ENCODE measurements at places on chromosomes 4 and X. TPM values are rescaled to one million over a fixed set of nuclear protein-coding genes. Genes with fewer than 3 reads are reported as not detected.

The SHROOM2 gene
- total RNA-seq: 2.0 TPM

The DCX gene
- not detected for total RNA-seq

The MAGEA6 gene
- total RNA-seq: not detected

The CPE gene
- total RNA-seq: 395 TPM

The MEPE gene
- not detected for total RNA-seq

The PPP1R3F gene
- 14.8 TPM for total RNA-seq

DNA sequence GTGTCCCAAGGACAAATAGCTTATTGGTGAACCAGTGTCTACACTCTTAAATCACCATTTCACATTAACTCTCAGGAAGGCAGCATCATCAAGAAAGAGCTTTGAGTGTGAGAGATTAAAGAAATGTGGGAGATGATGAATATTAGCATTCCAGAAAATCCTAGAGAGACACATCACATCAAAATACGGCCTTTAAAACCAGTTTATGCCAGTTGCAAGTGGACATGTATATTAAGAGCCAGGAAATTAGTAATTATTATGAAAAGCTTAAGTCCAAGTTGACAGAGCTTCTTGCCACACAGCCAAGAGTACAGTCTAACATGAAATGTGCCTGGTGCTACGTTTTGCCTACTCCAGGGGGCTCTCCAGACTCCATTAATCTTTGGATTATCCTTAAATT lies 503.0 kb upstream of the BOD1L1 start:
- H3K27ac ChIP-seq: no peak overlapping the region
- H3K36me3 ChIP-seq: no peaks in the 10 kb centered on the region
- no peaks in the 10 kb centered on the region for H3K4me1 ChIP-seq
- H3K27me3 ChIP-seq: no peaks in the 10 kb centered on the region
- H3K4me3 ChIP-seq: no peak overlapping the region

DNA sequence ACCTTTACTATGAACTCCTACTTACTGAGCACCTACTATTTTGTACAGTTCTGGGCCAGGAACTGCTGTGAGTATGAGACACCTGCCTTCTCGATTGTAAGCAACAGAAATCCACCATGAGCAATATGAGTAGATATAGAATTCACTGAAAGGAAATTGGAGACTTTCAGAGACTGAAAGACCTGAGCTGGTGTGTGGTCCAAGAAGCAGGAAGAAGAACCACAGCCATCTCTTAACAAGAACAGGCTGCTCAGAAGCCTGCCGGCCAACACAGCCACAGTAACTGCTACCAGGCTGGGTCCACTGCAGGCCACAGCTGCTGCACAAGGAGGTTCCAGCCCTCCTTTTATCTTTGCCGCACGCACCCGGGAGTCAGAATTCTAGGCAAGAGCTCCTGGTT lies 10.8 kb upstream of the ACSL1 start:
- no peak overlapping the region for H3K4me3 ChIP-seq
- no peaks in the 10 kb centered on the region for H3K4me1 ChIP-seq
- DNase-seq: no peak
- no peak overlapping the region for H3K27ac ChIP-seq
- H3K27me3 ChIP-seq: no peaks in the 10 kb centered on the region
- H3K36me3 ChIP-seq: no peaks in the 10 kb centered on the region

DNA sequence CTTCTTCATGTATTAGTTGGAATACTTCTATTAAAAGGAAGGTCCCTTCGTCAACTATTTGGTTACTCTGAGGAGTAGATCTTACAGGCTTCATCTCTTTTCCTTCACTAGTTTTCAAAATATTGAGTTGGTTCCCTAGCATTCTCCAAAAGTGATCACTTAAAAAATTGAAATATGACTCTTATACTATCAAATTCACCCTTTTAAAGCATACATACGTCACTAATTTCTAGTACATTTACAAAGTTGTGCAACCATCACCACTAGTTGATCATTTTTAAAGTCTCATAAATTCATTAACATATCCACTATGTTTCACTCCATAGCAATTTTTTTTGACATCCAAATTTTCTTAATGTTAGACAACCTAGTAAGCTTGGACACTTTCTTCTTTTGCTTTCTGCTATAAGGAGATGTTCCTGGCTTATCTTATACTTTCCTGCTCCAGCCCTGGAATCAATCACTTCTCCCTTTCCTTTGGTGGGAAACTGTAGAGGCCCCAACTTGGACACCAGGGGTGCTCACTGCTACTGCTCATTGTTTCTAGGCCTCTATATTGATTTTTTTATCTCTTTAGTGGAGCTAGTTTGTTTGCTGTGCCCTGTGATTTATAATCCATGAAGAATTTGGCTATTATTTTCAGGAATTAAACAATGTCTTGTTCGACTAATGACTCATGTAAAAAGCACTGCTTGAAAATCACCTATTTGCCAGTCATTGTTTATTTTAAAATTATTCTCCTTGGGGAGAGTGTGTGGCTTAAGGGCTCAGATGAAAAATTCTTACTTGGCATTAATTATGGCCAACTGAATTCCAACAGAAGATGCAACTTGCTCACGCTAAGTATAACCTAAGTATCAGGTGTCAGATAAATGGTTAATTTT lies 4.0 kb upstream of the ZFX start:
- peaks cover 2% of the 10 kb centered on the region for H3K4me1 ChIP-seq
- DNase-seq: no peak
- H3K4me3 ChIP-seq: no peak overlapping the region
- H3K27ac ChIP-seq: peak overlapping the region; percentile 61

DNA sequence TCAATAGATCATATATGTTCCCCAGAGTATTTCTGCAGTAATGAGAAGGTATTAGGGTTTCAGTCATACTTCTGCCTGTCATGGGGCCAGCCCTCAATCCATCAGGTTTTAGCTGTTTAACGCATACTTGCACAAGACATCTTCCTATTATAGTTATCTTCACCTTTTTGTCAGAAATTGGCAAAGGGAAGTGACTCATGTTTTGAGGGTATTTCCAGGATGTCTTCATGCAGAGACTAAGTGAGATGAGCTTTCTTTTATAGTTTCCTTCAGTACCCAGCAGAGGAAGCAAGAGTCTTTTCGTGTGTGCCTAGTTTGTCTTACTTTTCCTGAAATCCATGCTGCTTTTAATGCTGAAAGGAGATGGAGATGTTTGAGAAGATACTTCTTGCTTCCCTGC lies 9.5 kb downstream of the CSTF2 start:
- DNase-seq: no peak
- H3K4me3 ChIP-seq: no peak overlapping the region
- peaks cover 6% of the 10 kb centered on the region for H3K36me3 ChIP-seq
- no peaks in the 10 kb centered on the region for H3K27me3 ChIP-seq
- no peaks in the 10 kb centered on the region for H3K4me1 ChIP-seq

DNA sequence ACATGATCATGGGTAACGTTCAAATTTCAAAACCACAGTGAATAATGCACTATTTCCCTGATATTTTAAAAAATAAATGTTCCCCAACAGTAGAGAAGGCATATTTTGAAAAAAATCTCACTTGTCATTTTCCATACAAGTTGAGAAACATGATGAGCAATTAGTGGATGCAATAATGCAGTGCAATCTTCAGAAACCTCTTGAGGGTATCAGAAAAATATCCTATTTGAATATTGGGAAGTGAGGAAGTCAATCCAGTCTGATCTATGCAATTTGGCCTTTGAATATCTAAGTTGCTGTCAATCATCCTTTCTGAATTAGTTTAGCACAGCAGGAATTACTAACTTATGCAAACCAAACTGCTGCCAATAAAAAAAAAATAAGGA lies 776.8 kb downstream of the PCDH18 start:
- H3K4me1 ChIP-seq: peaks cover 7% of the 10 kb centered on the region
- H3K27me3 ChIP-seq: no peaks in the 10 kb centered on the region
- no peak for DNase-seq

GRCh38 chrX:80807992-80808735 lies 1.5 kb downstream of the BRWD3 start:
- DNase-seq: peak; percentile 37
- H3K4me3 ChIP-seq: peak overlapping the region; percentile 87
- no peaks in the 10 kb centered on the region for H3K36me3 ChIP-seq
- H3K27me3 ChIP-seq: no peaks in the 10 kb centered on the region
- no peaks in the 10 kb centered on the region for H3K4me1 ChIP-seq

- no peaks in the 10 kb centered on the region for H3K27me3 ChIP-seq
- H3K4me3 ChIP-seq: peak overlapping the region; percentile 87
- peaks cover 23% of the 10 kb centered on the region for H3K4me1 ChIP-seq
- peaks cover 28% of the 10 kb centered on the region for H3K36me3 ChIP-seq
Observed at GRCh38 chrX:54808109-54808604, 612 bp downstream of the MAGED2 start.

DNA sequence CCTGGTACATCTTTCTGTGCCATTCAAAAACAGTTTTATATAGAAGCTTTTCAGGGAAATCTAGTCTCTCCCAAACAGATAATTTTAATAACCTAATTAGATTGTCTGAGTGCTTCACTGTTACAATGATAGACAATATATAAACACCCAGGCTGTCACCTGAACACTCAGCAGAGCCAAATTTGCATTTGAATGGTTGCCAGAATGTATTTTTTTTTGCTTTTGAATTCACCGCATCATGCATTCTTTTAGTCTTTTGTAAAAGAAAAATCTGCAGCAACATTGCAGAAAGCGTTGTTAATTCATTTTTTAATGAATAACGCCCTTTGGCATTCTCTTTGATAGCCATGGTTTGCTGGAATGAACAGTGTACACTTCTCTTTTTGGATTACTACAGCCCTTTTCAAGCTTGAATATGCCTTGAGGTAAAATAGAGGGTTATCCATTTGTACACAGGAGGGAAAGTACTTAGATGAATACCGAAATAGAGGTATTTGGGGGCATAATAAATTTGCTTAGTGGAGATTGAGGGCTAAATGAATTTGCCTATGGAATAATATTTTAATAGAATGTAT lies 175.0 kb upstream of the EPHA5 start:
- H3K4me1 ChIP-seq: no peaks in the 10 kb centered on the region
- H3K4me3 ChIP-seq: no peak overlapping the region
- no peaks in the 10 kb centered on the region for H3K27me3 ChIP-seq
- no peak for DNase-seq
- no peak overlapping the region for H3K27ac ChIP-seq
- no peaks in the 10 kb centered on the region for H3K36me3 ChIP-seq

DNA sequence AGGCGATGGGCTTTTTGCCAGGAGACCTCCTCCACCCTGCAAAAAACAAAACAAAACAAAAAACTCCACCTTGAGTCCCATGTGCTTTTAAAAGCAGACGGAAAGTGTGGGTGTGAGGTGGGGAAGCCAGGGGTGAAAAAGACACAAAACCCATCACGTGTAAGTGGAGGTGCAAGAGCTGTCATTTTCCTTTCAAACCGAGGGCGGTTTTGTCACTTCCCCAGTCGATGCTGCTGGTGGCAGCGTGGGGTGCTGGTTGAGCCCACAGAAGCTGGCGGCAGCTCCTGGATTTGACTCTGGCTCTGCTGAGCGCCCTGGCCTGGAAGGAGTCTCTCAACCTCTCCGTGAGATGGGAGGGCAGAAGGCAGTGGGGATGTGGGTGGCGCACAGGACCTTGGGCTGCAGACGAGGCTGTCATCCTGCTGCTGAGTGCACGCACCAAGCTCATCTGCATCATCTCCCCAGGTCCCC lies 110.0 kb downstream of the PSAPL1 start:
- DNase-seq: no peak
- H3K27me3 ChIP-seq: no peaks in the 10 kb centered on the region
- peaks cover 13% of the 10 kb centered on the region for H3K4me1 ChIP-seq
- H3K27ac ChIP-seq: no peak overlapping the region

DNA sequence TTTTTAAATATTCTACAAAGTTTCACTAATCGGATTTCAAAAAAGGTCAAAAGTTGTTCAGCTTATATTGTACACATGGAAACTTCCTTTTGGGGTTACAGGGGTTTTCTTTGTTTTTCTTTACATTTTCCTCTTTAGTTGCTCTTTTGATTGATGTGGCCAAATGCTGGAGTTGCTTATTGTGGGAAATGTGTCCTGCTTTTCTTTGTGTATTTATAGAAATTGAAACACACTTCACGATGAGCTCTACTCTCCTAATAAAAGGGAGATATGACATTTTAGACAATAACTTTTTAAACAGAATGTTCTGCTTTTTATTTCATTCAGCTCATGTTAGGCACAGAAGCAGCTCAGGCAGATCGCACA lies 50.7 kb upstream of the SPRY1 start:
- DNase-seq: no peak
- no peaks in the 10 kb centered on the region for H3K36me3 ChIP-seq
- no peaks in the 10 kb centered on the region for H3K4me1 ChIP-seq

DNA sequence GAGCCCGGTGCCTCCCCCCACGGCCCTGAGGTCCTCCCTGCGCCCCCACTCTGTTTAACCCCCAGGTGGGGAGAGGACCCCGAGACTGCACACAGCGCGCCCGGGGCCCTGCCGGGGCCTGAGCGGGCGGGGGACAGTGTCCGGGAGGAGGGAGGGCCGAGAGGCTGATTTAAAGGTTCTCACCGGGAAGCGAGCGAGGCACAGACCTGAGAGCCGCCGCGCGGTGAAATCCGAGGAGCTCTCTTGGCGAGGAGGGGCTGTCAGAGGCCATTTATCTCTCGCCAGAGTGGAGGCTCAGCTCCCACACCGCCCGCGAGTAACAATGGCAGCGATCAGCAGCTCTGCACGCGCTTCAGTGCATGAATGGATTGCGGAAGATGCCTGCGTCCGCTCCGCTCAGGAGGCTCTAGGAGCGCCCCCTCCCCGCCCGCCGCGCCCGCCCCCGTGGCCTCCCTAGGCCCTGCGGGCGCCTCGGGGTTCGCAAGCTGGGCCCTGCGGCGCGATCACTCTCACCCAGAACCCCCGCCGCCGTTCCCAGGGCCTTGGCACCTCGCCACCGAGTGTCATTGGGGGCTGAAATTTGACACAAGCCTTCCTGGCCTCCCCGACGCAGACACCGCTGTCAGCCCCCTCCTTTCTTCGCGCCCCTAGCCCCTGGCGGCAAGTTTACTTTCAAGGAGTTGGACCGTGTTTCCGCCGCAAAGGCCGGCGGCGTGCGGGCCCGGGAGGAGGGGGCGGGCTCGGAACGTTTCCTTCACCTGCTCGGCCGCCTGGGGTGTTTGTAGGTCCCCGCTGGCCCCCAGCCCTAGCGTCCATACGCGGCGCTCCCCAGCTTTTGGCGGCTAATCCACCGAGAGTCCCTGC lies 48.7 kb upstream of the BCOR start:
- peaks cover under 1% of the 10 kb centered on the region for H3K4me1 ChIP-seq
- peak overlapping the region; percentile 78 for H3K4me3 ChIP-seq
- H3K36me3 ChIP-seq: no peaks in the 10 kb centered on the region
- no peak for DNase-seq
- no peaks in the 10 kb centered on the region for H3K27me3 ChIP-seq

GRCh38 chr4:106953036-106953705 lies 82.9 kb downstream of the DKK2 start:
- DNase-seq: no peak
- H3K36me3 ChIP-seq: no peaks in the 10 kb centered on the region
- no peaks in the 10 kb centered on the region for H3K27me3 ChIP-seq
- no peak overlapping the region for H3K27ac ChIP-seq

DNA sequence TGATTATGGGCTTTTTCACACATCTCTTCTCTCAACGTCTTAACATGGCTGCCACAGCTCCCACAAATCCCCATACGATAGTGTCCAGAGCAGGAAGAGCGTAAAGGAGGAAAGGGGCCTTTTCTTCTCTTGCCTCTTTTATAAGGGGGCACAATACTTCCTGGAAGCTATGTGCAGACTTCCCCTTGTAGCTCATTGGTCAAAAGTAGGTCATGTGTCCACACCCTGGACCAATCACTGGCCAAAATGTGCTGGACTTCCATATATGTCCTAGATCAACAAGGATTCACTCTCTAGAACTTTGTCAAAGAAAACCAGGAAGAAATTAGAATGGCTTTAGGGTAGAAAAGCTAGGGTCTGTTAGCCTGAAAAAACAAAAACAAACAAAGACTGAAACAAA lies 26.7 kb downstream of the STK32B start:
- no peak for DNase-seq
- H3K27me3 ChIP-seq: no peaks in the 10 kb centered on the region
- H3K27ac ChIP-seq: no peak overlapping the region

GRCh38 chr4:67634741-67635140 lies 66.2 kb downstream of the UBA6 start:
- H3K4me1 ChIP-seq: no peaks in the 10 kb centered on the region
- no peak overlapping the region for H3K27ac ChIP-seq
- H3K27me3 ChIP-seq: no peaks in the 10 kb centered on the region
- peaks cover 21% of the 10 kb centered on the region for H3K36me3 ChIP-seq
- no peak overlapping the region for H3K4me3 ChIP-seq

Data from thoracic aorta (tissue), 2 donors.